CD4-positive, alpha-beta T cell treated with Interferon gamma for 1 hour (primary cell): ENCODE measurements at places on chromosomes 6 and 20.

- no peak for DNase-seq
Observed at GRCh38 chr6:160831739-160832138, 129.7 kb downstream of the PLG start.

DNA sequence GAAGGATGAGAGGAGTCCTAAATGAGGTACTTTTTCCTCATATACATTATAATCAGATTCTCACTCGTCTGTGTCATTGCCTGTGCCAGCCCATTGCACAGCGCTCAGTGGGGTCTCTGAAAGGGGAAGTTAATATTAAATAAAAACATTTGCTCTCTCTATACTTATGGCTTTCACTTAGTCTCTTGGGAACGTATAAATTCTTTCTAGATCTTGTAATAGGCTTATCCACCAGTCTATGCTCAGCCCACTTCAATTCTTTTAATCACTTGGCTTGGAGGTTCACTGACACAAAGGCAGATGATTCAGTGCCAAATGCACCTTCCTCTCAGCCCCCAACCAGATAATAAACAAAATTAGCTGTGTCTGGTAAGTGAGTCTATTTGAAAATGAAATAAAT, 164.3 kb upstream of the OGFRL1 start:
- DNase-seq = no peak

DNA sequence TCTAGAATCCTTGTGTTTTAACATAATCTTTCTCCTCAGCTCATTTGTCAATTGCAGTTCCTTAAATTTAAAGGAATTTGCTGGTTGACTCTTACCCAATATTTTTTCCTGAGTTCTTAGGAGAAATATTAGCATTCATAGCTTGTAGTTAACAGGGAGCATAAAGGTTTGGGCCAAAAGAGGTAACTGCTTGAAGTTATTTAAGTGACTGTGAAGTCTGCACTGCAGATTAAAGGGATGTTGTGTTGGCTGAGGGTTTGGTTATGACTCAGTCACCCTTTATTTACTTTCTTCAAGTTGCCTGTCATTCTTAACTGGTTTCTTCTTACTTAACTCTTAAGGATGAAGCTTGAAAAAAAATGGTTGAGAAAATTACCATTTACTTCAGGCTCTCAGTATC, 220.3 kb upstream of the LAMP5 start:
- no peak for DNase-seq

- no peak for DNase-seq
Observed at GRCh38 chr6:137849181-137849980, 17.7 kb upstream of the TNFAIP3 start.

GRCh38 chr6:135451617-135452190, 45.8 kb downstream of the AHI1 start:
- no peak for DNase-seq

DNA sequence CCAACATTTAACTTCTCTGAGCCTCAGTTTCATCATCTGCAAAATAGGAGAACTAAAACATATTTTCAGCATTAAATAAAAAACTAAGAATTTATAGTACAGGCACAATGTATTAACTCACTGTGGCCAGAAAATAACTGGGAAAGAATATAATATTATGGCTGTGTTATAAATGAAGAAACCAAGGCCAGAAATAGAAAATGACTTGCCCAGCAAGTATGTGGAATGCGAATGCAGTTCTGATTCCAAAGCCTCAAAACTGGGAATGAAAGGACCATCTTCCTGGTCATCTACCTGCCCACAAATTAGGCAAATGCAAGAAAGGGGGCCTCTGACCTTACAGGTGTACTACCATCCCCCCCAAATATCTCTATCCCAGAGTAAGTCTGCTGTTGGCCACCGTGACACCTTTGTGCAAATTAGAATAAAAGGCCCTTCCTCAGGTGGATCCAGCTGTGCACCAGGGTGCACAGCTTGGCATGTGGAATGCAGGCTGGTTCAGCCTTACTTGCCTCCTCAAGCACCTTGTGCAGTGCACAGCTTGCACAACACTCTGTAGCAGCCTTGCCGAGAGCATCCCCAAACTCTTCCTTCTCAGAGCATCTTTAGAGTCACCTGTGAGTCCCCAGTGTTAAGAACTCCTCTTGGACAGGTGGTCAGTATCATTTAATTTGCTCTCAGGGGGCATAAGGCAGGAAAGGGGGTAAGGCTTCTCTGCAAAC, 4.4 kb downstream of the SLC13A3 start:
- no peak for DNase-seq

- DNase-seq = no peak
Observed at GRCh38 chr6:149924206-149924932, 1.4 kb upstream of the RAET1G start.

- DNase-seq = no peak
Observed at GRCh38 chr6:52529311-52529710, 47.5 kb downstream of the TRAM2 start.

- DNase-seq = peak; percentile 54
Observed at GRCh38 chr6:118618676-118619377, 32.6 kb downstream of the CEP85L start.

GRCh38 chr20:13898012-13898612, 92.3 kb downstream of the SEL1L2 start:
- no peak for DNase-seq

DNA sequence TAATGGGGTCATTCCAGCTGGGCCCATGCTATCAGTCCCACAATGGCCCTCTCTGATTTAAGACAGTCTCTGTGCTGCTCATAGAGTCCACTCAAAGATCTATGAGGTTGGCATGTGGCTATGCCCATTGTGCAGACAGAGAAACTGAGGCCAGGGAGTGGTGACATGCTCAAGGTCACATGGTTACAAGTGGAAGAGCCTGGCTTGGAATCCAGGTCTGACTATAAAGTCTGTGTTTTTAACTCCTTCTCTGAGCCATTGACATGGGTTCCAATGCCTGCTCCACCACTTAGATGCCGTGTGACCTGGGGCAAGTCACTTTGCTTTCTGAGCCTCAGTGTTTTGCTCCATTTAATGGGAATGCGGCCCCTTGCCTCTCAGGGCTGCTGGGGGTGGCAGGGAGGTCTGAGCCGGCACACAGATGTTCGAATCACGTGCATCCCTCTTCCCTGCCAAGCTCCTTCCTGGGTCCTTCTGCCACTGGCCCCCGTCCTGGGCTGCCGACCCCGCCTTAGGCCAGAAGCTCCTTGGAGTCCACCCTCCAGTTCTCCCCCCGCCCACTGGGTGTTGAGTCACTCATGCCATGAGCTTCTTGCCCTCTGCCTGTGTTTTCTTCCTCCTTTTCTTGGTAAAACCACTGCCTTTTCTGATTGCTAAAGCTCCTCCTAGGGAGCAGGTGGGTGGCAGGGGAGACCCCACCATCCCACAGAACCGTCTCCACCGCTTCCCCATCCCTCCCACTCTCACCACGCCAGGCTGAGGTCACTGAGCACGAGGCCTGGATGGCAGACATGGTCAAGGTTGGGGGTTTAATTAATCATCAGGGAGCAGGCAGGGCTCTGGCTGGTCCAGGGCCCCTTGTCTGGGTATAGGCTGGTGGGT, 35.7 kb downstream of the CEBPB start:
- peak; percentile 45 for DNase-seq

DNA sequence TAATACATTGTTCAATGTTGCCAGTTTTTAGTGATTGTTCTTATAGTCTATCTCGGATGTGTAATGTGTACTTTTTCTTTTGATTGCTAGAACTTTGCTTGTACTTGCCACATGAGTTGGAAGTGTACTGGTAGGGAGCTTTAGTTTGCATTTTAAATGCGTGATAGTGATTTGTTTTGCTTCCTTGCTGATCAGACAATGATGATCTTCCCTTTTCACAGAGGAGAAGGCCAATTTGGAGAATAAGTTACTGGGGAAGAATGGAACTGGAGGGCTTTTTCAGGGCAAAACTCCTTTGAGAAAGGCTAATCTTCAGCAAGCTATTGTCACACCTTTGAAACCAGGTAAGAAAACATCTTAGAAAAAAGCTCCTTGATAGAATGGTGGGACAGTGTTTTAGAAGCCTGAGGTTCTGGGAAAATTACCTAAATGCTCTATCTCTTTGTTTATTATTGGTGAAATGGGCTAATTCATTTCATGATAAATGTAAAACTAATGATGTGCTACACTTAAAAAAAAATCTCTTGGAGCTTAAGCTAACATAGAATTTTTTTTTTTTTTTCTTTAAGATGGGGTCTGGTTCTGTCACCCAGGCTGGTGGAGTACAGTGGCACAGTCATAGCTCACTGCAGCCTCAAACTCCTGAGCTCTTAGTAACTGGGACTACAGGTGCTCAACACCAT, 20.9 kb downstream of the TPX2 start:
- DNase-seq = no peak

DNA sequence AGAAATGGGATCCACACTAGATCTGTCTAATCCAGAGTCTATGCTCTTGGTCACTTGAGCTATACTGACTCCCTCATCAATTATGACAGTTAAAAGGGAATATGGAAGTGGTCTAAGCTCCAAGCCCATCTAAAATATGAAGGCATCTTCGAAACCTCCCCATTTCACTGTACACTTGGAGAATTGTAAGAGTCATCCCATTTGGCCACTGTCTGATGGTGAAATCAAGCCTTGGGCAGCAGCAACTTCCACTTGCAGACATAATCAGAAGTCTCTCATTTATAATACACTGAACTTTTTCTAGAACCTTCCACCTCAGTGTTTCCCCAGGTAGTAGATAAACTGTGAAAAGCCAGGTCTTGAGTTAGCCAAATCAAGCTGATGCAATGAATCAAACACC, 26.3 kb upstream of the UBR2 start:
- no peak for DNase-seq

- no peak for DNase-seq
Observed at GRCh38 chr6:17938901-17939300, 48.5 kb downstream of the KIF13A start.

GRCh38 chr6:169289619-169290339, 36.1 kb upstream of the THBS2 start:
- no peak for DNase-seq

GRCh38 chr6:166605752-166606151, 19.3 kb upstream of the RAMACL start:
- DNase-seq = no peak

- DNase-seq = no peak
Observed at GRCh38 chr6:106626485-106626884, 2.8 kb downstream of the RTN4IP1 start.

GRCh38 chr6:99492092-99492491, 23.1 kb downstream of the USP45 start:
- DNase-seq = no peak

- no peak for DNase-seq
Observed at GRCh38 chr6:138757136-138757535, 16.4 kb upstream of the CCDC28A start.

DNA sequence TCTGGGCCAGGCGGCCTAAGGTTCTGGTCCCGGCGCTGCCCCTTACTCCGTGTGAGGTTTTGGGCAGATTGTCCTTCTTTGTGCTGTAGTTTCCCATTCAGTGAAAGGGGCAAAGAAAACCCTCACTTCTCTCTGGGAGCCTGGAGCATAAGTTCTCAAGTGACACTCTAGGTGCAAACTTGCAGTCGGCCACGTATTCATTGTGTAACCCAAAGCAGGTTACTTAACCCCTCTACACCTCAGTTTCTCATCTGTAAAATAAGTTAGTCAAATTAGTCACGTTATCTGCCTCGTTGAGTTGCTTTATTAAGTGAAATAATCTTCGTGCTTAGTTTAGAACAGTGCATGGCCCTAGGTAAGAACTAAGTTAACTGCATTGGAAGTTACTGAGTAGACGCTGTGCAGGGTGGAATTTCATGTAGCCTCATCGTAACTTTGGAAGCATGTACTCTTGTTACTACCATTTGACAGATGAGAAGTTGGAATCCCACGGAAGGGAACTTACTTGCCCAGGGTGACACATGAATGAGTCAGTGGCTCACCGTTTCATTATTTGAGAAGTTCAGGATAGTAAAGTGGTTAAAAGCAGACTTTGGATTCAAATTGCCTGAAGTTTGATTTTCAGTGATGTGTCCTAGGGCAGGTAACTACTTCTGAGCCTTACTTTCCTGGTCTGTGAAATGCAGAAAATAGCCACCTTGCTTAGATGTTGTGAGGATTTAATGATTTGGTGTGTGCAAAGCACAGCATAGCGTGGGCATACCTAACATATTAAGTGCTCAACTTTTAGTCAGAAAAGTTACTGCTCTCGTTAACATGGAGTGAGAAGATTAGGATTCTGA, 556 bp upstream of the MROH8 start:
- DNase-seq = no peak

DNA sequence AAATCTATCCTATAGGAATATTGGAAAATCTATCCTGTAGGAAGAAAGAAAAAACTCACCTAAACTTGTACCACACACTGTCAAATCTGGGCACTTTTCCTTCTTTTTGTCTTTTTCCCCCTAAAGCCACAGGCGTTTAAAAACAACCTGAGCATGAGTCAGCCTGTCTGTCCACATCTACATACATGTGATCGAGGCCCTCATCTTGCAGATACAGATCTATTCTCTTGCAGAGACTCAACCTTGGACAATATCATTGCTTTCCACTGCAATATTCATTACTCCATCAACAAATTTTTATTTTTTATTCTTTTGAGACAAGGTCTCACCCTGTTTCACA, 95.9 kb upstream of the IYD start:
- no peak for DNase-seq

GRCh38 chr6:106430466-106430865, 69.9 kb downstream of the CRYBG1 start:
- DNase-seq = no peak

DNA sequence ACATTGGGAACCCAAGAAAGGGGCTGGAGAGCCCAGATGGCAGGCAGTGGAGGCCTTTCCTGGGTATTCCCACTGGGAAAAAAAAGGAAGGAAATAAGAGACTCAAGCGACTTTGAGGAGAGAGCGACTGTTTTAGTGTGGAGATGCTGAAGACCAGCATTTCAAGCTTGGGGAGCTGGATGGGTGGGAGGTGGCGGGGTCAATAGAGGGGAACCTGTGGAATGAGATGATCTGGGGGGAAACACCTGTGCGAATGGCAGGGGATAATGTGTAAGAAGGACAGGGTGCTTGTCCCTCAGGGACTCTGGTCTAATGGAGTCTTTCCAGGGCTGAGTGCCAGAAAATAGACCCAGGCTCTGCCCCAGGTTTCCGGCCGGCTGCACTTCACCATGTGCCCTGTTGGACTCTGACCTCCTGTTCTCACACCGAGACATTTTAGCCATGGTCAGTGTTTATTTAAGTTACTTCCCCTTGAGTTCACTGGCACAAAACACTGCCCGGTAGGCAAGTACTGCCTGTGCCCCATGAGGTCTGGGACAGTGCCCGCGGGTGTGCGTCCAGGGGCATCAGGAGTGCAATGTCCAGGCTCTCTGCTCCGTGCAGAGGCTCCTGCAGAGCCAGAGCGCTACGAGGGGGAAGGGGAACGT, 50.4 kb upstream of the NKX2-2 start:
- DNase-seq = no peak

- DNase-seq = no peak
Observed at GRCh38 chr20:53774461-53775203, 181.0 kb upstream of the ZNF217 start.

- no peak for DNase-seq
Observed at GRCh38 chr6:144321839-144322591, 36.9 kb downstream of the UTRN start.
